ENCODE measurements at places on chromosomes 5 and 9.

- DNase-seq = no peak
Measured at GRCh38 chr9:111980398-111980797, 83.8 kb downstream of the UGCG start.

- no peak for DNase-seq
Measured at GRCh38 chr5:68336200-68336599, 120.6 kb downstream of the PIK3R1 start.

DNA sequence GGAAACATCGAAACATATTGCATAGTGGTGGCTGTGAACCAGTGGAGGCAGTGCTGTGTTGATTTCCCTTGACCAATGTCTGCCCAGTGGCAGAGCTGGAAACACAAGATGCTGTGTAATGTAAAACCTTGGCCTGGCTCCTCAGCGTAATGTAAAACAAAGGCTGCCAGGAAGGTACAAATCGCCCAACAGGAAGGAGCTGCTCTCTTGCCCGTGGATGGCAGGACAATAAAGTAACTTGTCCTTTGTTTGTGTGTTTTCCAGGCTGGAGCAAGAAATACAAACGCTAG, 143.4 kb downstream of the PALM2AKAP2 start:
- DNase-seq = no peak

GRCh38 chr5:115486728-115487127, 57.8 kb downstream of the FEM1C start:
- no peak for DNase-seq

- no peak for DNase-seq
Measured at GRCh38 chr5:96658272-96658671, 3.9 kb upstream of the CAST start.

DNA sequence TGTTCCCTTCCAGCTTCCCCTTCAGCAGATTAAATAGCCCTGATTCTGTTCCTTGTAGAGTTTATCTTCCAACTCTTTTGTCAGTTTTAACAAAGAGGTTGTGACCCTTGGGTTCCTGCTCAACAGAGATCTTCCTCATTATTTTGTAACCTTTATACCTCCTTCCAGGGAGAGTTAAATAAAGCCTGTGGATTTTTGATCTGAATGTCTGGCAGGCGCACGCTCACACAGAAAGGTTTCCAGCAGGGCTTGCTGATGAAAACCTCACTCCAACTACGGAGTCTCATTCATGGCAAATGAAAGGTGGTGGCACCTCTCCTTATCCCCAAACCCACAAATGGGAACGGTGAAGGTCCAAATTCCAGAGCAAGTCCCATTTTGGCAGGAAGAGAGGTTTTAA, 129.0 kb downstream of the SREK1 start:
- no peak for DNase-seq

GRCh38 chr5:124511791-124512190, 234.6 kb downstream of the ZNF608 start:
- DNase-seq = no peak

DNA sequence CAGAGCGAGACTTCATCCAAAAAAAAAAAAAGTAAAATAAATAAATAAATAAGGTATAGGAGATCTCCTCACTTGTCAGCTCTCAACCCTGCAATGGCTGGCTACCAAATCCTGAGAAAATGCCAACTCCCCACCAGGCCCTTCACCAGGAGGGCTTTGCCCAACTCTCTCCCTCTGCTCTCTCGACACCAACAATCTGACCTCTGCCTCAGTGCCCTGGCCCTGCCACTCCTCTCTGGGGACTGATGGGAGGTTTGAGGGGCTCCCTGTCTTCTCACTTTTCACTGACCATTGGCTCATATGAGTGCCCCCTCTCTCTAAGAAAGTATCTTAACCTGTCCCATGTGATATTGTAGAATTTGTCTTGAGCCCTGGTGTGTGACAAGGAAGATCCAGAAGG, 52.6 kb upstream of the SH3PXD2B start:
- DNase-seq = no peak

- DNase-seq = no peak
Measured at GRCh38 chr5:133321833-133322420, 270.1 kb downstream of the HSPA4 start.

- DNase-seq = no peak
Measured at GRCh38 chr9:136997830-136998234, 1.5 kb upstream of the CLIC3 start.

DNA sequence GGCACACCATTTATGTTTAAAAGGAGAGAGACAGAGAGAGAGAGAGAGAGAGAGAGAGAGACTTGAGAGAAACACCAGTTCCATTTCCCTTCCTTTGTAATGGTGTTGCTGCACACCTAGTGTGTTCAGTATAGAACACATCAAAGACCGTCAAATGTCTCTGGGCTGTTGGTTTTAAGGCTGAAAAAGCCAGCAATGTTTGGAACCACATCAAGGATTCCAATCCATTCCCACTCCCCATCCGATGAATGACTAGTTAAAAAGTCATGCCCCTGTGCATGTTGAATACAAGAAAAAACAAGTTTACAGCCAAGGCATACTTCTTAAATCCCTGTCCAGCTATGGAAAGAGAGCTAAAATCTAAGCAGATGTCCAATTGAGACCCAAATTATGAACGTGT, 83.0 kb upstream of the IFNE start:
- no peak for DNase-seq

DNA sequence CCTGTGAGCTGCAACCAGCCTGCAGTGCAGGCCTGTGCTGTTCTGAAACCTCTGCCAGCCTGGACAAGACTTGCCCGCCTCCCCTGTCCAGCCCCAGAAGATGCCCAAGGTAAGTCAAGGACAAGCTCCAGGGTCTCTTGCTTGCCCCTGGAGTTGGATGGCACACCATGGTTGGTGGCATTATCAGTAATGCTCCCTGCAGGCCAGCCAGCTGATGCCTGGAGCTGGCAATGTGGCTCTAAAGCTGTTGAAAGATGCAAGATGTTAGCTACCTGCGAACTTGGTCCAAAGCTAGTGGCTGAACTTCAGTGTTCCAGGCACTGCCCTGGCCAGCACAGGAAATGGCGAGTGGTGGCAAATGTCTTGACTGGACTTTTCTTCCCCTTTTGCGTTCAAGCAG, 14.0 kb upstream of the LTC4S start:
- no peak for DNase-seq

DNA sequence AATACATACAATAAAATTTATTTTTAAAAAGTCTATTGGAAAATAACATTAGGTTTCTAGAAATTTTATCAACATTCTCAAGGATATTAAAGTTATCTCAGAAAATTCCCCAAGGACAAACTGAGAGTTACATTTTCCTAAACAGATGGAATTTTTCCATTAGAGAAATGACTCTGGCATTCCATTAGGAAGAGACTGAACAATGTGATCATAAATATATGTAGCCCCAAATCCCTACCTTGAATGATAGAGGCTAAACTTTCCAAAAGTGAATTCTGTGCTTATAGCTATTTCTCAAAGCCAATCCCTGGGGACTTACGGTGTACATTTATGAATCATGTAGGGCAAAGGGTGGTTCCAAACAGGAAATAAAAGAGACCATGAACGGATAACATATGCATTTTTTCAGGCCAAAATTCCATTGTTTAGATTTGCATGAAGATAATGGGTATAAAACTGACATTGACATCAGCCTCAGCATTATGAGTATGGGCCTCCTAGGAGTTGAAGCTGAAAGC, 1181.0 kb upstream of the DMAC1 start:
- DNase-seq = no peak

- DNase-seq = no peak
Measured at GRCh38 chr9:77582525-77582924, 65.6 kb downstream of the GNA14 start.

- DNase-seq = no peak
Measured at GRCh38 chr5:172142709-172143215, 45.3 kb downstream of the STK10 start.

GRCh38 chr5:127254729-127255284, 35.8 kb upstream of the MEGF10 start:
- no peak for DNase-seq

GRCh38 chr5:23169660-23170416, 316.7 kb upstream of the CDH12 start:
- no peak for DNase-seq

DNA sequence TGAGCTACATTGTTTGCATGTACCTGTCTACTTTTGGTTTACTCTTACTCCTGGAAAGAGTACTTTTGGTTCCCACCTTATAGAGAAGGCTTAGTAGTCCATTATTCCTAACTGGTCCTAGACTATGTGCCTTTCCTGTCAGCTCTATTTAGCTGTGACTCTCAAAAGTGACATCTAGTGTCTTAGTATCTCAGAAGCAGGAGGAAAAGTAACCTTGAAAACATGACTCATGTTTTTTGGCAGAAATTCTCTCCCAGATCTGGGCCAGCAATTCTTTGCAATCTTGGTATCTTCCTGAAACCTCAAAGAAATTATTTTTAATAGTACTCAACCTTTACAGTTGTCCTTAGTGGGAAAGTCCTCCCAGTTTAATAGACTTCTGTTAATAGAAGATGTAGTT, 691.7 kb upstream of the SEMA6A start:
- no peak for DNase-seq

- DNase-seq = no peak
Measured at GRCh38 chr5:17860660-17861315, 226.5 kb downstream of the TAF11L14 start.

GRCh38 chr5:84673785-84674184, 289.1 kb upstream of the EDIL3 start:
- DNase-seq = no peak

DNA sequence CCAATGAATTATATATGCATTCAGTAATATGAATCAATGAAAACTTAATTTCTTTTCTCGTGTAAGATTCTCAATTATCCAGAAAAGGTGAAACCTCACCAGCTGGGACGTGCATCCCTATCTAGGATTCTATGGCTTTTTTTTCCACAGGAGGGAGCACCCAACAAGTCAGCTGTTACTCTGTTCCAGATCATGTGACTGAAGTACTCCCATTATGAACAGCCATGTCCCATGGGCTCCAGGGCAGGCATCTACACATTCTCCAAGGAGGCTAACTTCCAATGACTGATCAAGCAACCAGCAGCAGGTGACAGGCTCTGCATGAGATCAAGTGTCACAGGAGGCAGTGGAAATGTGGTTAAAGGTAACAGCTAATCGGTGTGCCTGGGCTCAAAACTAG, 118.8 kb downstream of the ELAVL2 start:
- DNase-seq = no peak

DNA sequence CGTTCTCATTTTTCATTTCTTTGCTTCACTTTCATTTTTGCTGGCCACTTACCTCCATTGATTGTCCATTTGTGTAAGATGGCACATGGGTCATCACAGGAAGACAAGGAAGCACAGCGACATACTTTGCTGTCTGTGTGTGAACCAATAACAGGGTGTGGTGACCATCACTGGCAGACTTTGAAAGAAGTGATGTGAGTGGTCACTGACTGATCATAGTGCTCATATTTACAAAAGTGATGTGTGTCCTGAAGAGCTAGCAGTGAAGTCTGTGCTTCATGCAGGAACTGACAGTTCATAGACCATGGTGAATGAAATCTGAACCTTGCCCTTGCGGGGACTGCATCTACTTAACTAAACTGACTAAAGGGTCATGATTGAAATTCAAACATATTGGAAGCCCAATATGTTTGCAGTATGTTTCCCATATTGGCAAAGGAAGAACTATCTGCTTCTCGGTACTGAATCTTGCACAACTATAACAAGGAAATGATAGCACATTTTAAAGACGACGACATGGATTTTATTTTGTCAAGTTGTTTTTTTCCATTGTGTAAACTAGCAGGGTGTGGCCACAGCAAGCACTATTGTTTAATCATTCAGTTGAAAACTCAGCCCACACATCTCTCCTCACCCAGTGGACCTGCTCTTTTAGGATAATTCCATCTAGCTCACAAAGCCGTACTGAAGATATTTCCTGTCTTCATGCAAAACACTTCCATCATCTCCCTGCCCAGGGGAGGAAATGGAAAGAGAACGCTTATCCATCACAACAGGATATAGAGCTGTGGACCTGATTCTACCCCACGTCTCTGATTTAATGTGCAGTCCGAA, 232.0 kb upstream of the ANKRD55 start:
- no peak for DNase-seq

GRCh38 chr5:80756292-80756691, 101.5 kb upstream of the DHFR start:
- no peak for DNase-seq

GRCh38 chr9:89453452-89453851, 44.5 kb downstream of the SEMA4D start:
- DNase-seq = no peak

GRCh38 chr5:6700685-6701355, 12.4 kb upstream of the TENT4A start:
- DNase-seq = no peak

GRCh38 chr9:136994180-136994887, 2.0 kb downstream of the CLIC3 start:
- no peak for DNase-seq

DNA sequence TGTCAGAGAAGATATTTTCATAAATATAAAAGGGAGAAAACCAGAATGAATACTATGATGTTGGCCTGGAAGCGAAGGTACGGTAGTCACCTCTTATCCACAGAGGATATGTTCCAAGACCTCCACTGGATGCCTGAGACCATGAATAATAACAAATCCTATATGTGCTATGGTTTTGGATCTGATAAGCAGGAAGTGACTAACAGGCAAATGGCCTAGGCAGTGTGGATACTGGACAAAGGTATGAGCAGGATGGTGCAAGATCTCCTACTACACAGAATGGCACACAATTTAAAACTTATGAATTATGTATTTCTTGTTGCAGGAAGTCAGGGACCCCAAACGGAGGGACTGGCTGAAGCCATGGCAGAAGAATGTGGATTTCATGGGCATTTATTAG, 48.2 kb downstream of the ADAMTS12 start:
- no peak for DNase-seq

DNA sequence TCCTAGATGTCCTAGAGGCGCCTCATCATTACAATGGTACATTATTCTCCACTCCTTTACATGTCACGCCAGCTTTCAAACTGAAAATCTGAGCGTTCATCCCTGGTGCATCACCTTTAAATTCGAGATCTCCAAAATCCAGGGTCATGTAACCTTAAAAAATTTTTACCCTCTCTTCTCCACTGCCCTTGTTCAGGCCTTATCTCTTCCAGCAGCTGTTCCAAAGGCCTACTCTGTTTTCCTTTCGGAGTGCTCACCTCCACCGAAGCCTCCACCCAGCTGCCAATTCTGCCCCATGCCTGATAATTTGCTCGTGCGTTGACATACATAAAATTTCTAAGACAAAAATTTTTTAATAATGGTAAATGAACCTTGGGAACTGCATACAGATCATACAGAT, 950 bp upstream of the MSH3 start:
- DNase-seq = no peak

DNA sequence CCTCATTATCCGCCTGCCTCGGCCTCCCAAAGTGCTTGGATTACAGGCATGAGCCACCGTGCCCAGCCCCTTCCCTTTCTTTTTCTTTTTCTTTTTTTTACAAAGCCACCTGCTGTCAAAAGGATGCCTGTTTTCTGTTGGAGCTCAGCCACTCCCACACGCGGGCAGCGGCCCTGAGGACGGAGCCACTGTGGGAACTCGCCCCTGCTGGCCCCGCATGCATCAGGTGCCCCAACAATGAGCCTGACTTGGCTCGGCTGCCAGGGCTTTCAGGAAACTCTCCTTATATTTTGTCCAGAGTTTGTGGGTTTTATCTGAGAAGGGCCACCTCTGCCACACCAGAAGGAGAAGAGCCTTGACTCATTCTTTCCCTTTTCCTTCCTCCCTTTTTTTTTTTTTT, 37.1 kb upstream of the LRRC14B start:
- no peak for DNase-seq

- no peak for DNase-seq
Measured at GRCh38 chr5:127564002-127564769, 46.7 kb downstream of the PRRC1 start.

GRCh38 chr5:123486951-123487655, 24.9 kb upstream of the CSNK1G3 start:
- DNase-seq = no peak

GRCh38 chr5:149948993-149949392, 4.4 kb upstream of the PDE6A start:
- DNase-seq = no peak

All from cortex of kidney (tissue), 1 donor.